T-helper 17 cell (primary cell): ENCODE measurements at places on chromosomes 16 and 17. TPM values are rescaled to one million over a fixed set of nuclear protein-coding genes. Genes with fewer than 3 reads are reported as not detected.

Gene KRTAP4-4
- not detected for total RNA-seq

Gene KRT26
- not detected for total RNA-seq

Gene HCRT
- total RNA-seq, result not detected

Gene GPR142
- total RNA-seq, result not detected

DNA sequence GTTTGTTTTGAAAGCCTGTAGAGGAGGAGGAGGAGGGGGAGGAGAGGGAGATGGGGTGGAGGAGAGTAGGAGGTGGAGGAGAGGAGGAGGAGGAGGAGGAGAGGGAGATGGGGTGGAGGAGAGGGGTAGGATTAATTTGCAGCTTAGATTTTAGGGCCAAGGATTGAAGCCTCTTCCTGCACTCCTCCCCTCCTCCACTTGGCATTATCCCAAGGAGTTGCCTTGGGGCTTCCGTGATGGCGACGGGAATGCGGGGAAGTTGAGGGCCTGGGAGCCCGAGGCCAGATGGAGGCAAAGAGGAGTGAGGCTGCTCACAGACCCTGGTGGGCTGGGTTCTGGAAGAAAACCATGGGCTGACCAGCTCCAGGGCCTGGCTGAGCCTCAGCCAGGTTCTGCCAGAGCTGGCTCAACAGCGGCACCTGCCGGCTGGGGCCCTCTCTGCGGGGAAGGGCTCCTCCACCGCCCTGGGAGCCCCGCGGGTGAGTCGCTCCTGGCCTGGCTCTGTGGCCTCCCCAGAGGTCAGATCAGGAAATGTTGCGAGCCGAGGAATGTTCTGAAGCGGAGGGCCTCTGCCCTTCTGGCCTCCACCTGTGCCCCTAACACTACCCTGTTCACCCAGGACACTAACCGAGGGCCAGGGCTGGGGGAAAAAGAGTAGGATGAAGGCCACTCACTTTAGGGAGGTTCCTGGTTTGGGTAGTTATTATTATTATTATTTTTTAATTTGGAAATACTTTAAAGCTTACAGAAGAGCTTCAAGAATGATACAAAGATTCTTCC lies 23.9 kb upstream of the FMNL1 start:
- DNase-seq, result peak; percentile 92

DNA sequence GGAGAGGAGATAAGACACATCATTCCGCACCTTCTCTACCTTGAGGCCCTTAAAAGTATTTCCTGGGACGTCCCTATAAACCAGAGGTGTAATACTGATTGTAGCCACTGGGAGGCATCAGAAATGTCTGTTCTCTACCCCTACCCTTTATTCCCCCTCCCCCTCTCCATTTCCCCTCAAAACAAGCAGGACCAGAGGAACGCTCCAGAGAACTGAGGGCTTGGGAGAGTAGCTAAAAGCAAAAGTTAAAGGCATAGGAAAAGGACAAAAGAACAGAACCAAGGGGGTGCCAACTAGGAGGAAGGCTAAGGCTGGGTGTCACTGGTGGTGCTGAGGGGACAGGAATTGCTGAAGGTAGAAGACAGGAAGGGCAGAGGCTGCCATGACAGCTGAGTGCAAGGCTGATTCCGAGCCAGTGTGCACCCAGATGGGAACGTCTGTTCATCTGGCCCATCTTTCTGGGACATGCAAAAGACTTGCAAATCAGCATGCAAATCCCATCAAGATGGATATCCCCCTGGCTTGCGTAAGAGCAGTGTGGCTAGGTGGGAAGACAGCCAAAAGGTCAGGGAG lies 6.7 kb downstream of the CAMTA2 start:
- no peak for DNase-seq

GRCh38 chr16:57427824-57428223 lies 19.4 kb downstream of the CIAPIN1 start:
- DNase-seq, result no peak

DNA sequence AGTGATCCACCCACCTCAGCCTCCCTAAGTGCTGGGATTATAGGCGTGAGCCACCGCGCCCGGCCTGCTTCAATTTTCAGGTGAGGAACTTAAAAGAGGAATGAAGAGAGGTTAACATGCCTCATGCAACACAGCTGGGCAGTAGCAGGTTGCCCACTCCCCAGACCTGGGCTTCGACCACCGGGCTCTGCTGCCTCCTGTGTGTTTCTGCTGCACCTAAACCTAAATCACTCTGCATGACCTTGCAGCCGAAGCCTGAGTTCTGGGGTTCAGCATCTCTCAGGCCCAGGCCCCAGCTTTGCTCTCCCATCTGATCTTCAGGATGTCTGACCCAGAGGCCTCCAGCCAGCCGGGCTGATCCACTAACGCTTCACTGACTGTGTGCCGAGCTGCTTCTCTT lies 112.6 kb downstream of the OR1D5 start:
- DNase-seq, result no peak

- no peak for DNase-seq
Measured at GRCh38 chr16:16045879-16046278, 96.5 kb downstream of the ABCC1 start.

- no peak for DNase-seq
Measured at GRCh38 chr16:84500531-84500930, 3.9 kb downstream of the MEAK7 start.

DNA sequence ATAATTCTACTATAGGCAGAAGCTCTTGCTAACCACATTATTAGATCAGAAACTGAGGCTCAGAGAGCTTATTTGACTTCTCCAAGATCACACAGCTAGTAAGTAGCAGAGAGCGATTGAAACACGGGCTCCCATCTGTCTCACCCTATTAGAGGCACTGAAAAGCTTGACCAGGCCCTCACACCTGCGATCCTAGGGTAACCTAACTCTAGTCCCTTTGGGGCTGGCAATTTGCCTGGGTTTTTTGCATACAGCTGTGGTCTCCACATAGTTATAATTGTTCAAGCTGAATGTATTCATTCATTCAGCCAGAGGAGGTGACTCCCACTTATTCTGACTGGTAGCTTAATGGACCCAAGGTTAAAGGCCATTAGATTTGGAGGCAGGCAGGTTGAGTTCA lies 121.2 kb downstream of the ANKFN1 start:
- no peak for DNase-seq

DNA sequence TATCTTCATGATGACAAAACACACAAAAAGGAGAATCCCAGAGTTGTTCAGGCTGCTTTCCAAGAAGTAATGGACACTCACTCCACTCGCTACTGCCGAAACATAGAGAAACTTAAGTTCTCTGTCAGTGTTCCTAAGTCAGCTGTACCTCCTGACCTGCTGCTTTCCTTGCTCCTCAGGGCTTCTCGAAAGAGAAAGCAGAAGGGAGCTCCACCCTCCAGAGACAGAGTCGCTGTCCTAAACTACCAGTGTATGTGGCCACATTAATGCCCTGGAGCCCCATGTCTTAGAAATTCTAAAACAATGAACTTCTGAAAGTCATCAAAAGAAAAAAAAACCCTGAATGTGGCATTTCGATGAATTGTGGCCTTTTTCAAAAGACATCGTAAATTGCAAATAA lies 390.8 kb upstream of the MON1B start:
- DNase-seq, result no peak

DNA sequence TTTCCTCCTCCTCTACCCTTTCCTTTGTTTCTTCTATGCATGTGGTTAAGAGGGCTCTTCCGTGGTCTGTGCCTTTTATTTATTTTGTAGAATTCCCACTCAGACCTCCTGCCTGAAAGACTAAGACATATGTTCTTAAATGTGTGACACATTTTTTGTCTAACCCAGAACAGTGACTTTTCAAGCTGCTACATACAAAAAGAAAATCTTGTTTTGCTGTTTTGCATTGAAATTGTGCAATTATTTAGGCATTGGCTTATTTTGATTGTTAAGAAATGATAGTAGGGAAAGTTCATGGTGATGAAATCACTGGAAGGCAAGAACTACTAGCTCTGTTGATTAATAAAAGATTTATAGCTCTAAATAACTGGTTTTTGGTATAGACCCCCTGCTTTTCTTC lies 76.8 kb downstream of the TUBD1 start:
- DNase-seq, result no peak

DNA sequence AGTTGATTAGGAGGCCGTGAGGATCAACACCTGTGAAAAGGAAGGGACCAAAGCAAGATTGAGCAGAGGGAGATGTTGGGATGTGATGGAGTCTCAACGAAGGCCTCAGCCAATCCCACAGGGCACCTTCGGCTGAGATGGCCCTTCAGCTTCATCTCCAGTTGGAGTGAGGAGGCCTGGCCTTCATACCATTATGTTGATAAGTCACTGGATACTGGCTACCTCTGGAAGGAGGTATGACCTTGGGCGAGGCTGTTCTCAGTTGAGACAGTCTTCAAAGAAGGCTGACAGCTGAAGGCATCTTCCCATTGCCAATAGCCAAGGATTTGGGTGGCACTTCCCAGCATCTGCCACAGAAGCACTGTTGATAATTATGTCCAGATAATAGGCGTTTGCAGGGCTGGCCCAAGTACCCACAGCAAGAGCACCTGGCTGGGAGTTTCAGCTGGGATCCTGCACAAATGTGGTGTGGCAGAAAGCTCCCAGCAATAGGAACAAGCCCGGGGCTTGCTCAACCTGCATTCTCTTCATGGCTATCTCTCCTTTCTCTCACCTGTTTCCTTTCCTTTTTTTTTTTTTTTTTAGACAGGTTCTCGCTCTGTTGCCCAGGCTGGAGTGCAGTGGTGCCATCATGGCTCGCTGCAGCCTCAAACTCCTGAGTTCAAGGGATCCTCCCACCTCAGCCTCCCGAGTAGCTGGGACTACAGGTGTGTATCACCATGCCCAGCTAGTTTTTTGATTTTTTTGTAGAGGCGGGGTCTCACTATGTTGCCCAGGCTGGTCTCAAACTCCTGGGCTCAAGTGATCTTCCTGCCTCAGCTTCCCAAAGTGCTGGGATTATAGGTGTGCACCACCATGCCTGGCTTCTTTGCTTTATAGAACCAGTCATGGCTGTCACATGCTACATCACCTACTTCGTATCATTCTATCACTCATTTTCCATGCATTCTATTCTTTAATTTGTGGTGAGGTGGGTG lies 18.2 kb upstream of the MAP3K14 start:
- no peak for DNase-seq

- no peak for DNase-seq
Measured at GRCh38 chr16:55899857-55900256, 24.7 kb upstream of the CES5A start.

DNA sequence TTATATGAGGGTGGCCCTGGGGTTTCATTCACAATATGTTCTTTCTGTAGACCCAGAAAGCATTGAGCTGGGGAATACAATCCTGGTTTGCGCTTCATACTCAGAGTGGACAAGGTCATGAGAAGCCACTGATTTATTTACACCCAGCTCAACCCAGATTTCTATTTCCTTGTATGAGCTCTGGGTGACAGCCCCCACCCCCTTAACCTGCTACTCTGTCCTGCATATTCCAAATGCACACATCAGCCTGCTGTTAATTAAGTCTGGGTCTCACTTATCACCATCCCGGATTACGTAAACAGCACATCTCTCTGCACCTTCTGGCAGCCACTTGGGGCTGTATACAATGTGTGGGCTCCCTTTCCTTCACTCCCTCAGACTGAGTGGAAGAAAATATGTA lies 102.4 kb downstream of the DNAH9 start:
- DNase-seq, result no peak
